ENCODE measurements at places on chromosomes 11 and 22. TPM values are rescaled to one million over a fixed set of nuclear protein-coding genes. Genes with fewer than 3 reads are reported as not detected.
A peak's percentile ranks its signal among the peaks of the same experiment; 100 is the strongest.

DNA sequence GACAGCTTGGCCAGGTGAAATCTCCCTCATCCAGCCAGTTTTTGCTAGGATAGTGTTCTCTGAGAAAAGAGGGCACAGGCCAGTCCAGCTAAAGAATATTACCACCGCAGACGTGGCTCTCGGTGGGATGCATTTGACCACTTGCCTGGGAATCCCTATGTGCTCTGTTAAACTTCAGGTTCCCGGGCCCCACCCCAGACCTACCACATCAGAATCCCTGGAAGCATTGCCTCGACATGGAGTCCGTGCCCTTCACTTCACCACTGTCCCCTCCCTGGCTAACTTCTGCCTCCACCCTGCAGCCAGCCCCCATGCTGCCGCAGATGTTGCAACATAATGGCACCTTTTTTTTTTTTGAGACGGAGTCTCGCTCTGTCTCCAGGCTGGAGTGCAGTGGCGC, 56.9 kb upstream of the EMID1 start:
- peak; percentile 50 for DNase-seq

Gene TMEM135
- 16.2 TPM for total RNA-seq

GRCh38 chr22:23533328-23533762, 46.7 kb downstream of the IGLL1 start:
- peak; percentile 79 for DNase-seq

GRCh38 chr11:119803726-119804294, 74.8 kb upstream of the NECTIN1 start:
- DNase-seq: peak; percentile 37

Gene INPP5J
- total RNA-seq: 0.74 TPM

DNA sequence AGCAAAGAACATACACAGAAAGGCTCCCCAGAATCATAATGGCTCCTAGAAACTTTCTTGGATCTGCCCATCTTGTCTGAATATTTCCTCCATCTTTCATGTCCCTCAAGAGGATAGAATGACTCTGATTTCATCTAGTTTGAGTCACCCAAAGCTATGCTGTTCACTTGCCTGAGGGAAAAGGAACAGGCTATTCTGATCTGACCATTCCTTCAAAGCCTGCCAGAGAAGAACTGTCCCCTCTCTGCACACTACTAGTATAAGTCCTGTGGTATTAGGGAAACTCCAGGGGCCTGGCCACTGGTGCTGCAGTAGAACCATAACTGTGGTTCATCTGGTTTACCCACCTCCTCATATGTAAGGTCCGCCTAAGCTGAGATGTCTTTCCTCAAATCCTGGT, 2.4 kb upstream of the PATE1 start:
- no peak for DNase-seq

Gene FREY1
- not detected for total RNA-seq

GRCh38 chr11:122131126-122131525, 15.1 kb upstream of the BLID start:
- no peak for DNase-seq

GRCh38 chr11:117121176-117121575, 22.9 kb upstream of the PAFAH1B2 start:
- DNase-seq: no peak

GRCh38 chr11:19199771-19200170, 2.0 kb downstream of the CSRP3 start:
- no peak for DNase-seq

Gene OR10G6
- not detected for total RNA-seq

Gene RASD2
- total RNA-seq: 5.8 TPM

DNA sequence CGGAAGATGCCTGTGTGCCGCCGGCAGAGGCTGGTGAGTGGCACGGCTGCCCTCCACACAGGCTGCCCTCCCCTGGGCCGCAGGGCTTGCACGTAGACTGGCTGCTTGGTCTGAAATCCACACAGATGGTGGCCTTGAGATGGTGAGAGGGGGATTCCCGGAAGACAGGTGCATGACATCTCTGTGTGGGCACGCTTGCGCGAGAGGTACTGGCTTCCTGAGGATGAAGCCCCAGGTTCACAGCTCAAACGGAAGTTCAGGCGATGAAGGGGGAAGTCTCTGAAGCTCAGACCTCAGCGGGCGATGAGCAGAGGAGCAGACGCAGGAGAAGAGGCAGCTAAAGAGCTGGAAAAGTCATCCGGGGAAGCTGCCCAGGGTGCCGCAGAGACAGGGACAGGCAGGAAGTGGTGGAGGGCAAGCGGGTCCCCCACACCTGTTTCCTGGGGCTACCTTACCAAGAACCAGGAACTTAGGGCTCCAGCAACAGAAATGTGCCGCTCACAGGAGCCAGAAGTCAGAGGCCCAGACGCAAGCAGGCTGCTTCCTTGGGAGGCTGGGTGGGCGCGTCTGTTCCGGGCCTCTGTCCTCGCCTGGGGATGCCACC, 7.2 kb downstream of the CRELD2 start:
- no peak for DNase-seq

DNA sequence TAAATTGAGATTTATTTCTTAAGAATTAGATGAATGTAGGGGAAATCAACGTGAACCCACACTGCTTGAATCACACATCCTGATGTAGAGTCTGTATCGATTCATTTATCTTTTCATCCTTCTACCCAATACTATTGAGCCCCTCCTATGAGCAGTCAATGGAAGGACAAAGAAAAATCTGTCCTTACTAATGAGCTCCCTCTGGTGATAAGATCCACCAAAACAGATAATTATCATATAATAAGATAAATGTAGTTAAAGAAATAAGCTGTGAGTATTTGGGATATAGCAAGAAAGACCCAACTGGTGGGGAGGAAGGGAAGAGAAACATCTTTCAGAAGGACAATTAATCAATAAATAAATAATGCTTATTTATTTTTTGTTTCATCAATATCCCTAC, 385.1 kb upstream of the CCDC90B start:
- no peak for DNase-seq

DNA sequence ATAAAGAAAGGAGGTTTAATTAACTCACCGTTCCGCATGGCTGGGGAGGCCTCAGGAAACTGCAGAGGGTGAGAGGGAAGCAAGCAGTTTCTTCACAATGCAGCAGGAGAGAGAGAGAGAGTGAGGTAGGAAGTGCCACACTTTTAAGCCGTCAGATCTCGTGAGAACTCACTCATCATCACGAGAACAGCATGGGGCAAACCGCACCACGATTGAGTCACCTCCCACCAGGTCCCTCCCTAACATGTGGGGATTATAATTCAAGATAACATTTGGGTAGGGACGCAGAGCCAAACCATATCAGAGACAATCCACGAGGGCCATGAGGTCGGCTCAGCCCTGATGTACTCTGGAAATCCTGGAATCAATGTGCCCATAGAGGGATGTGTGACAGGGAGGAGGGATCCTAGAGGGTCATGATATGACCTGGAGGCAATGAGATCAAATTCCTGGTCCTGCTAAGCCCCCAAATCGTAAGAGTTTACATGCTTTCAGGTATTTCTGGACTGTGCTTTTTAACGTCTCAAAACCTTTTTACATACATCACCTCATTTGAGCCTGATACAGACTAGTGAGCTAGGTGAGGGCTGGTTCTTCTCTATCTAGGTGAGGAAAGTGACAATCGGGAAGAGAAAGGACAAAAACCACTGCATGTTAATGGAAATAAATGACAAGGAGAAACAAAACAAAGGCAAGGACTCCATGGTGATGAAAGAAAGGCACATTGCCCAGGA, 19.5 kb upstream of the RASSF10 start:
- DNase-seq: no peak

Gene FAM227A
- 0.43 TPM for total RNA-seq

Gene PRODH
- total RNA-seq: 3.4 TPM

DNA sequence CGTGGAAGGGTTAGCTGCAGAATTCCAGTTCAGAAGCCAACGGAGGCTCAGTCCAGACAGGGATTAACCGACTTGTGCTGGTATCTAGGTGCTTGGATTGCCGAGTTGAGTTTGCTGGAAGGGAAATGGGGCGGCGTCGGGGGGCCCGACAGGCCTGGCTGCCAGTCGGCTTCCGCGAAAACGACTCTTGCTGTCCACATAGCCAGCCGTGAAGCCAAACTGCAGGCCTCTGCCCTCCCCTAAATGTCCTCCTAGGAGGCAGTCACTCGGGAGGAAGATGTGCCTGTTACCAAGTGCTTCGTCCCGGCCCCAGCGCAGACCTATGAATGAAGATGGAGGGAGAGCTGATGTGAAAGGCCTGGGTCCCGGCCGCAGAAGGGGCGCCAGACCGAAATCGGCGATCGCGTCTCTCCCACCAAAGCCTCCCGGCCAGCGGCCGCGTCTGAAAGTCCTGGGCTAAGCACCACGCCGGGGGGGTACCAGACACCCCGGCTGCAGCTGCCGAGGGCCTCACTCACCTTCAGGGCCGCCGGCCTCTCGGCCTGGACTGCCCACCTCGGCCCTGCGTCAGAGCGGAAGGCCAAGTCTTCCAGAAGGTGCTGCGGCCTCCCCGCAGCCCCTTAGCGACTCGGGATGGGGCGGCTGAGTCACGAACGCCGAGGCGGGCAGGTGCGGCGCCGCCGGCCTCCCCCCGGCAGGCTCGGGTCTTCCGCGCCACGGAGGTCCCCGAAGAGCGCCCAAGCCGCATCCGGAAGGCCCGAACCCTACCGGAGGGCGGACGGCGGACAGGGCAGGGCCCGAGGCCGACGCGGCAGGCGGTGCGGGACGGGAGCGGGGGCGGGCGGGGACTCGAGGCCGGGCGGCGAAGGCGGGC, 7.5 kb downstream of the DPAGT1 start:
- DNase-seq: peak; percentile 84

DNA sequence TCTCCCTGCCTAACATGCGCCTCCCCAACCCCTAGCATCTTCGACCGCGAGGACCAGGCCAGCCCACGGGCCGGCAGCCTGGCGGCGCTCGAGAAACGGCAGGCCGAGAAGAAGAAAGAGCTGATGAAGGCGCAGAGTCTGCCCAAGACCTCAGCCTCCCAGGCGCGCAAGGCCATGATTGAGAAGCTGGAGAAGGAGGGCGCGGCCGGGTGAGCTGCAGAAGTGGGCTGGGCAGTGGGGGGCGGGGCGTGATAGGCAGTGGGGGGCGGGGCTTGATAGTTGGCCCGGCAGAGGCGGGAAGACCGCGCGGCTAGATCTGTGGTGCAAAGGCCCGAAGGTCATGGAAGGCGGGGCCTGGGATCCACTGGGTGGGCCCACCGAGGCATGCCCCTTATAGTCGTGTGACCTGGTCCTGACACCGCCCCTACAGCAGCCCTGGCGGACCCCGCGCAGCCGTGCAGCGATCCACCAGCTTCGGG, 8.7 kb downstream of the SELENOM start:
- DNase-seq: no peak

- DNase-seq: no peak
Observed at GRCh38 chr22:36238373-36239149, 766 bp downstream of the APOL2 start.

- DNase-seq: no peak
Observed at GRCh38 chr22:17827466-17827865, 53.2 kb upstream of the BID start.

DNA sequence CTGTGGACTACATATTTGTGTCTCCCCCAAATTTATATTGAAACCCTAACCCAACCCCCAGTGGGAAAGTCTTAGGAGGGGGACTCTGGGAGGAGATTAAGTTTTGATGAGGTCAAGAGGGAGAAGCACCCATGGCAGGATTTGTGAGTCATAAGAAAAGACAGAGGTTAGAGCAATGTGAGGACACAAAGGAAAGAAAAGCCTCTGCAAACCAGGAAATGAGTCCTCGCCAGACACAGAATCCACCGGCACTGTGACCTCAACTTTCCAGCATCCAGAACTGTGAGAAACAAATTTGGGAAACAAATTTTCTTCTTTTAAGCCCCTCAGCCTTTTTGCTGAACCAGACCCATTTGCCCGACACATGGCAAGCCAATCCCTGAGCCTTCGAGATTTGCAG, 397.0 kb downstream of the NTM start:
- no peak for DNase-seq

GRCh38 chr22:48760481-48761390, 1066.9 kb downstream of the BRD1 start:
- peak; percentile 41 for DNase-seq

DNA sequence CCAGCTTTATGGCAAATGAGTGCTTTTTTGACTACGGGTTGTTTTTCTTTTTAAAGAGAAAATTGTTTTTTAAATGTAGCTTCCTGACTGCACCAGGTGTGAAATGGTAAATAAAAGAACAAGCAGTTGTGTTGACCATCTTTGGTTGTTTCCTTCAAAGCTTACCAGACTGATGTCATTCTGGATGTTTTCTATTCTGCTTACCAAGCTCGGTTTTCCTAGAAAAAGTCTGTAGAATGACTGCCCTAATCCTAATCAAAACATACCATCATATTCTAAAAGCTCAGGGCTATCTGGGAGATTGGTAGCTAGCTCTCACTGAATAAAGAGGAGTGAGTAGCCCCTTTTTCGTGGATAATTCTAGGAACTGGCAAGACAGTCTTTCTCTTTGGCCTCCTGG, 77.7 kb downstream of the GAB2 start:
- DNase-seq: no peak
